ENCODE measurements at places on chromosomes 7 and 10.
A peak's percentile ranks its signal among the peaks of the same experiment; 100 is the strongest.

DNA sequence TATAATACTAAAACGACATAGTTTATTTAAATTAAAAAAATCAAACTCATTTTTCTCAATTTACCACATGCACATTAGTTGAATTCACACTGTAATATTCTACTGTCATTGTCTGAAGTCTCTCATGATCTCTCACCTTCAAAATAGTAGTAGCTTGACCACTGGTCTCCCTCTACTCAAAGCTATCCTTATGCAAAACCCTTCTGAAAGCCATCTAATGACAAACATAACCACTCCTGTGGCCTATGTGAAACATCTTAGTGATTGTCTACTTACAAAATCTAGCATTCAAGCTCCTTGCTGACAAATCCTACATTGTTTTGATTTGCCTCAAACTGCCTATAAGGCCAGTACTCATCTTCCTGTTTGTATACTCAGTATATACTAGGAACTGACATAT, 606.0 kb upstream of the GHITM start:
- no peak for DNase-seq

DNA sequence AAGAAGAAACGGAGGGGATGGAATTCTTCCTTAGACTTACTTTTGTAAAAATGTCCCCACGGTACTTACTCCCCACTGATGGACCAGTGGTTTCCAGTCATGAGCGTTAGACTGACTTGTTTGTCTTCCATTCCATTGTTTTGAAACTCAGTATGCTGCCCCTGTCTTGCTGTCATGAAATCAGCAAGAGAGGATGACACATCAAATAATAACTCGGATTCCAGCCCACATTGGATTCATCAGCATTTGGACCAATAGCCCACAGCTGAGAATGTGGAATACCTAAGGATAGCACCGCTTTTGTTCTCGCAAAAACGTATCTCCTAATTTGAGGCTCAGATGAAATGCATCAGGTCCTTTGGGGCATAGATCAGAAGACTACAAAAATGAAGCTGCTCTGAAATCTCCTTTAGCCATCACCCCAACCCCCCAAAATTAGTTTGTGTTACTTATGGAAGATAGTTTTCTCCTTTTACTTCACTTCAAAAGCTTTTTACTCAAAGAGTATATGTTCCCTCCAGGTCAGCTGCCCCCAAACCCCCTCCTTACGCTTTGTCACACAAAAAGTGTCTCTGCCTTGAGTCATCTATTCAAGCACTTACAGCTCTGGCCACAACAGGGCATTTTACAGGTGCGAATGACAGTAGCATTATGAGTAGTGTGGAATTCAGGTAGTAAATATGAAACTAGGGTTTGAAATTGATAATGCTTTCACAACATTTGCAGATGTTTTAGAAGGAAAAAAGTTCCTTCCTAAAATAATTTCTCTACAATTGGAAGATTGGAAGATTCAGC, 158.7 kb upstream of the LANCL2 start:
- no peak for DNase-seq

DNA sequence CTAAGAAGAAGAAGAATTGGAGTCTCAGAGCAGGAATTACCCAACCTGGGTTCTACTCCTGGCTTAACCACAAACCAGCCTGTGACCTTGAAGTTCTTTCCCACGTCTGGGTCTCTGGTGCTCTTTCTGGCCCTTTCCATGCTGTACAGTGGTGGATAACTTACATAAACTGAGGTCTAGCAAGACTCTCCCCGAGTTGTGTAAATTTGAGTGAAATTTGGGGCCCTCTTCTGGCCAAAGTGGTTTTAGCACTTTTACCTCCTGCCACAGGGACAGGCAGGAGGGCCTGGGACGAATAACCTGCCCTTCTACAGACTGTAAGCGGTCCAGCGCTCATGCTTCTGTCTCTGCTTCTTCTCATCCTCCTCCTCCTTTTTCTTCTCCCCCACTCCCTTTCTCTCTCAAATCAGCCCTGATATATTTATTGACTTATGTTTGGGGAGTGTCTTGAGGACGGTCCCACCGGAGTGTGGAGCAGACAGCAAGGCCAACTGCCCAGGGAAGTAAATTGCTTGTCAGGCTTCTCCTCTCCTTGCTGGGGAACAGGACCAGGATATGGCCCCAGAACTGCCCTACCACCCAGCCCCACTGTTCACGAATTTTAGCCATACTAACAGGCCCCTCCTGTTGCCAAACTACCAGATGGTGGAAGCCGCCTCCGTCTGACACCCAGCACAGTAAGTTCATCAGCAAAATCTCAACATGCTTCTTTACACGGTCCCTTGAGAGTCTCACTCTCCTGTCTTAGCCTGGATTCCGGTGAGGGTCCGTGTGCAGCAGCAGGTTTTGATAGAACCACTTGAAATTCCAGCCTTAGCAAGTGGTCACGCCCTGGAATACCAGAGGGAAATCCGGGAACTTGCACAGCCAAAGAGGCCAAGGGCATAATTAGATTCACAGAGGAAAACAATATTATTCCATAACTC, 4.0 kb upstream of the SH3PXD2A start:
- DNase-seq, result peak; percentile 80

- DNase-seq, result no peak
Measured at GRCh38 chr7:64758151-64758550, 36.1 kb upstream of the ZNF138 start.

GRCh38 chr7:5495581-5496375, 72.1 kb upstream of the TNRC18 start:
- peak; percentile 83 for DNase-seq

DNA sequence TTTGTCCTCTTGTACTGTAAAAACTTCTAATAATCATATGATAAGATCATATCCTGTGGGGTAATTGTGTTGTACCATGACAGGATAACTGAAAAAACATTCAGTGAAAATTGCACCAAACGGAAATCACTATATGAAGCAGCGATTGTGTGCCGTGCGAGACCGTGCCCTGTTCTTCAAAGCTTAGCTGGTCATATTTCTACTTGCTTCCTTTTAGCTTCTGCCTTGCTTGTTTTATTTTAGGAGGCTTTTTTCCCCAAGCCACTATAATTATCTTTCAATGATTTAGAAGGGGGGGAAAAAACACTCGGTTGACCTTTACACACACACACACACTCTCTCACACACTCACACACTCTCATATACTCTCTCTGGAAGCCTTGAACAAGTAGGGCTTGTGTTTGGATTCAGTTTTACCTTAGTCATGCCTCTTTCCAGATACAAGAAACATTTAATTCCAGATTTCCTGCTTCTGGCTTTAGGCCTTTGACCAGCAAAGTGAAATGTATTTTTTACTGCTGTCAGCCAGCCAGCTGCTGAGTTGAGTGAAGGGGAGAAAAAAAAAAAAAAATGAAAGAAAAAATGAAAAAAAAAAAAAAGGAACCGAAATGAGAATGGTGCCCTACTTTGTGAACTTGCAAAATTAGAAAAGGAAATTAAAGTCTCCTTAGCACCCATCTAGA, 181.4 kb downstream of the ARID5B start:
- DNase-seq, result peak; percentile 39

DNA sequence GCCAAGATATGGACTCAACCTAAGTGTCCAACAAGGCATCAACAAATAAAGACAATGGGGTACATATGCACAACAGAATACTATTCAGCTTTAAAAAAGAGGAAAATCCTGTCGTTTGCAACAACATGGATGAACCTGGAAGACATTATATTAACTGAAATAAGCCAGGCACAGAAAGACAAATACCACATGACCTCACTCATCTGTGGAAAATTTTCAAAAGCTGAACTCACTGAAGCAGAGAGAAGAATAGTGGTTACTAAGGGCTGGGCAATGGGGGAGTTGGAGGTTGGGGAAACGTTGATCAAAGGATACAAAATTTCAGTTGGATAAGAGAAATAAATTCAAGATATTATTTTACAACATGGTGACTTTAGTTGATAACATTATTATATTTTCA, 221.4 kb upstream of the PITRM1 start:
- no peak for DNase-seq

GRCh38 chr7:70919481-70920073, 212.4 kb upstream of the GALNT17 start:
- DNase-seq, result no peak

DNA sequence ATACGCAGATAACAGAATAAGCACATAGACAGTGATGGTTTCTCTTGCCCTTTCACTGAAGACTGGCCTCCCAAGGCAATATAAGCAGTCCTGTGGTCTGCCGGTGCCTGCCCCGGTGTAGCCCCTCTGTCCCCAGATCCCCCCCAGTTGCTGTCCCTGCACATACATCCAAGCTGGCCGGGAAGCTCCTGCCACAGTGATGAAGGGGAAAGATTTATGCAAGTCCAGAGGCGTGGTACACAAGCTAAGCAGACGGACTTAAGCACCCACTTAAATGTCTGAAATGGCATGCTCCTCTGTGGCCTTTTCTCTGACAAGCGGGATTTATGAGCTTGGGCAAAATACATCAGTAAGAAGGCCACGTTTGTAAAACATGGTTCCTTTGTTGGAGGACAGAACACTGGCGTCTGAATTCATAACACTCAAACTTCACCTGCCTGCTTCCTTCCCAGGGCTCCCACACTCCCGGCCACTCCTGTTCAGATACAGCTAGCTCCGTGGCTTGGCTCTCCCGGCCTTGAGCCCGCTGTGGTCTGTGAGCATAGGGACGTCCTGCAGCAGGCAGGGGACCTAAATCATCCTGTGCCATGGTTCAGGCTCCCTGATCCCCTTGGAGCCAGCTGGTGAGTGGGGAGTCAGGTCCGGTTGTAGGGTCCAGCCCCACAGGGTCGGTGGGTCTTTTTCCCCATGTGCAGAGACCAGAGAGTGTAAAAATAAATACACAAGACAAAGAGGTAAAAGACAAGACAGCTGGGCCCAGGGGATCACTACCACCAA, 61.7 kb upstream of the PPP2R2D start:
- DNase-seq, result no peak

- DNase-seq, result no peak
Measured at GRCh38 chr7:2023877-2024566, 208.7 kb downstream of the MAD1L1 start.

- no peak for DNase-seq
Measured at GRCh38 chr7:158602905-158603772, 15.5 kb upstream of the PTPRN2 start.

DNA sequence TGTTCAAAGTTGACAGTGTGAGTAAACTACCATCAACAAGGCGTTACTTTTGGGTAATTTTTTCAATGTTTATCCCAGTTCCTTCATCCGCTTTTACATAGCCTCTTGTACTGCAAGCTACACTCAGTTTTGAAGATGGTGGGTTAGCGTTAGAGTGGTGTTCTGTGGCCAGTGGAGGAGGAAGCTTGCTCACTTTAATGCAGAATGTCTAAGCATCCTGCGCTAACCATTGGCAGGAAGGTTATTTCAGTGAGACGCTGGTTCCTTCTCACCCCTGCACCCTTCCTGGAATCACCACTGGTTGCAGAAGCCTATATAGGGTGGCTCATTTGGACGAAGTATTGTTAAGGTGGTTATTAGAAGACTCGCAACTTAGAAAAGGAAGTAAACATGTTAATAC, 159.1 kb downstream of the CELF2 start:
- DNase-seq, result no peak

GRCh38 chr10:101607124-101607523, 19.0 kb downstream of the DPCD start:
- DNase-seq, result no peak

GRCh38 chr7:103637094-103637493, 191.1 kb upstream of the SLC26A5 start:
- no peak for DNase-seq

DNA sequence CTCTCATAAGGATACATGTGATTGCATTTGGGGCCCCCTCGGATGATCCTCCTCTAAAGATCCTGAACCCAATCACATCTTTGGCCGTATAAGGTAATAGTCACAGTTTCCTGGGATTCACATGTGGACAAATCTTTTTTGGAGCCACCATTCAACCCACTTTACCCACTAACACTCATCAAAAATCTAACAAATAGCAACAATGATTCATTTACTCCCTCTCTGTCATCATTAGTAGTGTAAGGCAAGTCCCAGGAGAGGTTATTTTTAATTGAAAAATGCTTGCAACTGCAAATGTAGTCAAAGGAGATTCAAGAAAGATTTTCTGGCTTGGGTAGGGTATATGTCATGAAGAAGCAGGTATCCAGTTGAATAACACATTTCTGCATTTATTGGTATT, 9.9 kb upstream of the SMKR1 start:
- DNase-seq, result no peak

- no peak for DNase-seq
Measured at GRCh38 chr7:157089100-157089610, 49.6 kb upstream of the UBE3C start.

GRCh38 chr7:35004531-35005095, 32.7 kb downstream of the DPY19L1 start:
- DNase-seq, result peak; percentile 55

GRCh38 chr7:156768698-156769472, 124.1 kb downstream of the LMBR1 start:
- no peak for DNase-seq

GRCh38 chr7:115559877-115560276, 470.7 kb downstream of the TFEC start:
- no peak for DNase-seq
